Lower lobe of right lung (tissue), 2 donors: ENCODE measurements at places on chromosomes 4 and X.

DNA sequence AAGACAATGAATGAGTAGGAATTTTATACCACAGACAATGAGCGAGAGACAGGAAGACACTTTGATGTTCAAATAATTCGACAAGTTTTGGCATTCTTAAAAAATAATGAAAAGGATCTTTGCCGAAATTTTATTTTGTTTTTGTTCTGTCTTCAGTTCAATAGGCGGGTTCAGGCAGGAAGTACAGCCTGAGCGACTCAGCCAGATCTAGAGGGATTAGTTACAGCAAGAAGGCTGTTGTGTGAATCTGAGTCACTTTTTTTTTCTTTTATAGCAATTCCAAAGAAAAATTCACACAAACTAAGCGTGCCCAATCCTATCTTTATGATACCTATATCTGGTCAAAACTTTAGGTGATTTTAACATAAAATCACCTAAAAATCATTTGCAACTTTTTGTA lies 505.4 kb upstream of the FAM241A start:
- DNase-seq, result no peak

DNA sequence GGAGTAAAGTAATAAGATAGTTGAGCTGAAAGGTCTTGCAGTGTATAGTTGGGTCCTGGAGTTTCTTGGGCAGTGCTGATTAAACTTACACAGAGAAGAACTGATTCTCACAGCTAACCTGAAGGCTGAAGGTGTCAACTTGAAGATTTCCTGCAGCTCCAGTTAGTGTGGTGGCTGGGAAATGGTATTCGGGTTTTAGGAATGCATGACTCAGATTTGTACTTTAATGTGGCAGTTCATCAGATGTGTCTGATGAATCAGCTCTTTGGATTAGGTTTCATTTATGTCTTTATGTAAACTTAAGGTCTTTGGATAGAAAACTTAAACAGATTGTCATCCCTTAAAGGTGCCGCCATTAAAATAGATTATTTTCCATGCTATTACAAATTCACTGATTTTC lies 200.0 kb downstream of the IL1RAPL1 start:
- no peak for DNase-seq

- DNase-seq, result no peak
Observed at GRCh38 chrX:120236687-120237479, 13.7 kb upstream of the ZBTB33 start.

DNA sequence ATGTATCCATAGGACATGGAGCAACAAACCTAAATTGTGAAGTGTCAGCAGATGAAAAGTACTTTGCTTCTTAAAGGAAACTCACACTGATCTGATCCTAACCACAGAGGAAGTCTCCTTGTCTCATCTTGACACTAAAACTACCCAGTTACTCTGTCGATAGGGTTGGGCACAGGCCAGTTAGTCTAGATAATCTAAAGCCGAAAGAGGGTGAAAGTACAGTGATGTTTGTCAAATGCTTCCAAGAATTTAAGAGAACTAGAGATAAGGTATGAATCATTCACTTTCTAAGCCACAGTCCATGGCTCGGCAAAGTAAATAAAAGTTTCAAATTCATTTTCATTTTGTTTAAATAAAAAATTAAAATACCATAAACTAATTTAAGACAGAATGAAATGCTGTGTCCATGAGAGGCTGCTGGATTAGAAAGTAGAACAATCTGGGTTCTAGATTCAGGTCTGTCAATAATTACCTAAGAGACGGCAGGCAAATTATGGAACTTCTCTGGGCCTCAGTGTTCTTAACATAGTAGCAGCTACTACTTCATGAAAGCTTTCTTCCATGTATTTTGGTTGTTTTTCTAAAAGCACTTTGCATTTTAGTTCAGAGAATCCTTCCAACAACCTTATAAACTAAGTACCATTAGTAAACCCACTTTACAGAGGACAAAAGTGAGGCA lies 176.7 kb downstream of the LDB2 start:
- no peak for DNase-seq

DNA sequence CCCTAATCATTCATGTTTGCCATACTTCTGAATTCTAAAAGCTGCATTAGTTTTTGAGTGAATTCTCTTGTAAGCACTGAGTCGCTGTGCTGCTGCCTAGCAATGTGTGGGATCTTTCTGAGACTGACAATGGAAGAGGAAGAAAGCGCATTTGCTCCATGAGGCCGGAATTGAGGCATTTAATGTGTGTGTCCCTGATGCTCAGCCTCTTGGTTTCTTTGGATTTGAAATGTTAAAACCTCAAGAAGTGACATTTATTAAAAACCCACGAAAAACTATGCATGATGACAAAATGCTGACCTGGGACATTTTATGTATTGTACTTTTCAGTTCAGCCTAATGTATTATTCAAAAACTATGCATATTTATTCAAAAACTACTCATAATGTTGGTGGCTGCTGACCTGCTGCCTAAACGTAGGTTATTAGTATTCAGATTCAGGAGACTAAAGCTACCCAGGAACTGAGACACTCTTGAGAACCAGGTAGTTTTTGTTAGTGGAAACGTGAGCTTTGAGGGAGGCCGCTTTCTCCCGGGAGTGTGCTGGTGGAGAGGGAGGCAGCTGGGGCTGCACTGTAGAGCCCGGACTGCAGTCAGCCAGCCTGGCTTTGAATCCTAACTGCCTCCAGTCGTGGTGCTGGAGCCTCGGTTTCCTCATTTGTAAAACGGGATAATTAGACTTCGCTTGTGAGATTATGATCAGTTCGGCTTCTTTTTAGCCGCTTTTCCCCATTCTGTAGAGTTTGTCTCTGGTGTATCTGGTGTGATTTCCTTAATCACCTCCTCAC lies 11.3 kb downstream of the RGS12 start:
- DNase-seq, result no peak

DNA sequence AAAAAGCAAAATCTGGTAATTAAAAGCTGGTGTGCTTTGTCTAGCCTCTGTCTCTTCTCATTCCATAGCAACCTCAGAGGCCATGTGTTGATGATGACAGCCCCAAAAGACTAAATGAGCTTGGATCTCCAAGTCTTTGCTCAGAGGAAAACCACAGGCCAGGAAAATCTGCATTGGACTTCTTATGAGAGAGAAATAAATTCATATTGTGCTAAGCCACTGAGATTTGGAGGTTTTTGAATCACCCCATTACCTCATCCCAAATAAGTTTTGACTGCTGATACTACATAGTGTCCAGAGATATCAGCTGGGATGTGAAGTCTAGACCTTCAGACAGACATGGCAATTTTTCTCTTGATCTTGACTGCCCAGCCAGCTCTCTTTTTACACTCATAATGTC lies 178.6 kb upstream of the DIPK2B start:
- DNase-seq, result no peak

DNA sequence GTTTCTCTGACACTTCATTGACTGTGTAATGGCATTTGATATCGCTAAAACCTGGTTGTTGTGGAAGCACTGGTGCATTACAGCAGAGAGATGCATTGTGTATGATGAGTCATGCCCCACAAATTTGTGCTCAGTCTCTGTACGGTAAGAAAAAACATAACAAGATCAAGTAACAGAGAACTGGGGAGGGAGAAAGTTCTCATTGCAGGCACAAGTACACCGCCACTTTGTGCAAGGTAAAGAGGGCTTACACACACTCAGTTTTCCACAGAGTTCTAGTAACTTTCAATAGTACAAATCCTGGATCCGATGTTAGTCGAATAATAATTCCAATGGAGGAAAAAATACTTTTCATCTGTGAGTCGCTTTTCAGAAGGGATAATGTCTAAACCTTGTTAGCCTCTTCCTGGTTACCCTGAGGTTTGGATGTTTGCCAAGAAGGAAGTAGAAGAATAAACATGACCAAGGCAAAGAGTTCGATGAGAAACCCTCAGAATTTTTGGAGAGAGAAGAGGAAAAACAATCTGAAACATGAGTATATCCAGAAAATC lies 512.5 kb upstream of the SLIT2 start:
- no peak for DNase-seq

- no peak for DNase-seq
Observed at GRCh38 chrX:15382813-15383212, 1.4 kb downstream of the VEGFD start.

DNA sequence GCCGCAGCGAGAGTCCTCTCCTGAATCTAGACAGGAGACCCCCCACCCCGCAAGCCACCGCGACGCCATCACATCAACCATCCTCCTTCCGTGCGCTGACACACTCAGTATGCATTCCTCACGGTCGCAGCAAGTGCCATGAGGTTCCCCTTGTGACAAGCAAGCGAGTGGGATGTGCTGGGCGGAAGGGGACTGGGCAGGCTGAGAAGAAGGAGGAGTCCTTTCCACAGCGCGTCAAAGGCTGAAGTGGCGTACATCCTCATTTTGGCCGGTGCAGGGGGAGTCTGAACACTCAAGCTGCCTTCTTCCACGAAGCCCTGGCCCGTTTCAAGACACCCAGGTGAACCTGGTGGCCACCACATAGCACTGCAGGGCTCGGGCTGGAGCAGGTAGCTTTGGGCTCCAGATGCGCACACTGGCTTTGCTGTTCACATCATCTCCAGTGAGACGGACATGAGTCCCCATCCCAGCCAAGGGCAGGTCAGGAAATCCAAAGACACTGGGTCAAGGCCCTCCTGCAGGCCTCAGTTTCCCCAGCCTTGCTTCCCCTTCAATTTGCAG lies 30.4 kb downstream of the CCNQ start:
- no peak for DNase-seq

DNA sequence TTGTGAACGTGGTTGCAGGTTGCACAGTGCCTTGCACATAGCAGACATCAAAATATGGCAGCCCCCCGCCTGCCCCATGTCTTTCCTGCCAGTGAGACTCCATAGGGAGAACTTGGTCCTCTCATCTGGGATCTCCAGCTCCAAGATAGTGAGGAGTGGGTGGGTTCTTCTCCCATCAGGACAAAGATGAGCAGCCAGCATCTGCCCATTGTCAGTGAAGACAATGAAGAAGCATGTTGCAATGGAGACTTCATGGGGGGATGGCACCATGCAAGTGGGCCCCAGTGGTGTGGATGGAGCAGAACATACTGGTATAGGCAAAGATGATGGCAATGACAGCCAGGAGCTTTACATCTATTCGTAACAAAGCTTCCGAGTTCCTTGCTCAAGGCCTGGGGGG lies 80.2 kb downstream of the STARD8 start:
- no peak for DNase-seq

GRCh38 chr4:146520896-146521540 lies 722 bp downstream of the SLC10A7 start:
- DNase-seq, result no peak

GRCh38 chr4:147994491-147995385 lies 262.9 kb downstream of the ARHGAP10 start:
- DNase-seq, result no peak

GRCh38 chrX:30812326-30812725 lies 76.7 kb downstream of the TAB3 start:
- no peak for DNase-seq

DNA sequence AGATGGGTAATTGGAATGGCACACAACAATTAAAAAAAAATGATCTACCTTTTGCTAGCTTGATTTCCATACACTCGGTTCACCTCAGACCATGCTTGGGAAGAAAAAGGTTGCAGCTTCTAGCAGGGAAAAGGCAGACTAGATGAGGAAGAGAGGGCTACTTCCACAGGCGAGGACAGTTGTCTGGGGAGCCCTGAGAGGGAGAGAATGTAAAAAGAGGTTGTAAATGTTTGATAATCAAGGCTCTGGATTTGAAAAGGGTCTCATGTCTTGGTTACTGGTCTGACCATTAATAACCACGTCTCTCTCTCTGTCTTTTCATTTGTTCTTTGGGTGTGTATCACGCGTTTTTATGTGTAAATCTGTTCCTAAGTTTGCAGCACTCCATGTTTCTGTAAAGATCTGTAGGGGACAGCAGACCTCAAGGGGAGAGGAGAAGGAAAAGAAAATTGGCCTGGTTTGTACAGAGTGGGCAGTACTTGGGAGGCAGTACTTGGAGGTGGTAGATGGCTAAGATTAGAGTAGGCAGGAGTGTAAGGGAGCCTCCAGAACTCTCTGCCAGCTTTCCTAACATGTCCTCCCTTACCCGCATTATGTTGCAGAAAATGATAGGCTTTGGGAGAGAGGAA lies 750 bp downstream of the ARMCX5 start:
- DNase-seq, result no peak

- DNase-seq, result no peak
Observed at GRCh38 chr4:60221866-60222265, 978.3 kb upstream of the ADGRL3 start.

GRCh38 chr4:182179105-182179504 lies 64.1 kb upstream of the TENM3 start:
- no peak for DNase-seq

GRCh38 chr4:37802068-37802666 lies 24.3 kb upstream of the PGM2 start:
- peak; percentile 60 for DNase-seq

DNA sequence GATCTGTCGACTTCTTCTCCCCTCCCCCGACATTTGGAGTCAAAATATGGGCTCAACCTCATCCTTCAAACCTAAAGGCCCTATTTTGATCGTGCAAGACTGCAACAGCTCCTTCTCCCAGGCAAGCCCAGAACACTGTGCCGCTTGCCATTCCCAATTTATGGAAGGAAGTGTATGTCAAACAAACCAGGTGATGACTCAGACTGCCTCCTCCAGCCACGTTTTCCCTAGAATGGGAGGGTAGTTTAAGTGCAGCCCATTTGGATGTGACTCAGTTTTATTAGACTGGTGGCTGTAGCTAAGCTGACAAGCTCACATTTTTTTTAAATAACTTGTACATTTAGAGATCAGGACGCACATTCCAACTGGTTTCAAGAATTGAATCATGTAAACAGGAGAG lies 570.4 kb upstream of the DIPK2B start:
- DNase-seq, result no peak

- no peak for DNase-seq
Observed at GRCh38 chr4:111650674-111651086, 494.6 kb upstream of the FAM241A start.

- no peak for DNase-seq
Observed at GRCh38 chr4:124209211-124209610, 503.3 kb downstream of the ANKRD50 start.

GRCh38 chrX:102964940-102965339 lies 27.9 kb downstream of the RAB40AL start:
- no peak for DNase-seq

DNA sequence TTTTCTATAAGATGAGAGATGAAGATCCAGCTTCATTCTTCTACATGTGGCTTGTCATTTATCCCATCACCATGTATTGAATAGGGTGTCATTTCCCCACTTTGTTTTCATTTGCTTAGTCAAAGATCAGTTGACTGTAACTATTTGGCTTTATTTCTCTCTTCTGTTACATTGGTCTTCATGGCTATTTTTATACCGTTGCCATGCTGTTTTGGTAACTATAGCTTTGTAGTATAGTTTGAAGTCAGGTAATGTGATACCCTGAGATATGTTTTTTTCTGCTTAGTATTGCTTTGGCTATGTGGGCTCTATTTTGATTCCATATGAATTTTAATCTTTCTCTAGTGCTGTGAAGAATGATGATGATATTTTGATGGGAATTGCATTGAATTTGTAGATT lies 514.3 kb downstream of the GBA3 start:
- no peak for DNase-seq
